Spinal cord (tissue), 10 donors: ENCODE measurements at places on chromosomes 5 and 9.

- no peak for DNase-seq
Measured at GRCh38 chr9:116800885-116801284, 113.8 kb downstream of the TRIM32 start.

- no peak for DNase-seq
Measured at GRCh38 chr5:139822553-139823425, 27.2 kb downstream of the PSD2 start.

GRCh38 chr5:136474466-136474865, 109.1 kb upstream of the TRPC7 start:
- no peak for DNase-seq

GRCh38 chr9:118961857-118962256, 407.4 kb downstream of the BRINP1 start:
- DNase-seq = no peak

DNA sequence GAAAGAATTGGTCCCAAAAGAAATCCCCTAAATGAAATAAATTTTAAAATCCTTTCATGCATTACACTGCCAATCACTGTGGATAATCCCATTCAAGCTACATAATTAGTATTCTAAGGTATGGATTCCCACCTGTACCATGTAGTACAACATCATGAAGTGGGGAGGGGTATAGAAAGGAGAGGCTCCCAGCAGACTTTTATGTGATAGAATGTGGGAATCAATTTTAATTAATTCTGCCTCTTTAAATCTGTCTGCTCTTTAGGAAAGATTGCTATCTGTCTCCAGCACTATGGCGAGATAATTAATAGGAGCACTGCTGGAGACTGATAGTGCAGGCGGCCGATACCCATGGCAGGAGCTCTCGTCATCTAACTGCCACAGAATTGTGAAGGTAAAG, 95.4 kb downstream of the CDH12 start:
- peak; percentile 47 for DNase-seq

GRCh38 chr5:3080366-3080765, 328.9 kb upstream of the IRX2 start:
- no peak for DNase-seq

DNA sequence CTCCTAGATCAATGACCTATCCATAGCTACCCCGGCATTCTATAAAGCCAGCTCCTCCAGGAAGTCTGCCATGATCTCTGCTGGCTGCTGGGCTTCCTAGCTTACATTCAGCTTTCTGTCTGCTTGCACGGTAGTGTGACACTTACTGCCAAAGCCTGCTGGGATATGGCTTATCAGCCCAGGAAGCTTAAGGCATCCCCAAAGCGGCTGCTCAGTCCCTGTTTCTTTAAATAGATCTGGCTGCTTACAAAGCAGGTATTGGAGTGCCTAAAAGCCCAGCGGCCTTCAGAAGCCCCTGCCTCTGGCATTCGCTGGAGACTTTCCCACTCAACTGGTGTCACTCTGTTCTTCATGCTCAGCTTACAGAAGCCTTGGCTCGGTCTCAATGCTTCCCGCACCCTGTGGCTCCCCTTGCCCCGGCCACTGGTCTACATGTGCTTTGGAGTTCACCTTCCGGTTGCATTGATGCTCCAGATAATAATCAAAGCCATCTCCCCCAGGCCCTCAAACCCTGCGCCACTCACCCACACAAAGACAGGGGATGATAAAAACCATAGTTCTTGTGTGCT, 31.3 kb upstream of the STRBP start:
- no peak for DNase-seq

DNA sequence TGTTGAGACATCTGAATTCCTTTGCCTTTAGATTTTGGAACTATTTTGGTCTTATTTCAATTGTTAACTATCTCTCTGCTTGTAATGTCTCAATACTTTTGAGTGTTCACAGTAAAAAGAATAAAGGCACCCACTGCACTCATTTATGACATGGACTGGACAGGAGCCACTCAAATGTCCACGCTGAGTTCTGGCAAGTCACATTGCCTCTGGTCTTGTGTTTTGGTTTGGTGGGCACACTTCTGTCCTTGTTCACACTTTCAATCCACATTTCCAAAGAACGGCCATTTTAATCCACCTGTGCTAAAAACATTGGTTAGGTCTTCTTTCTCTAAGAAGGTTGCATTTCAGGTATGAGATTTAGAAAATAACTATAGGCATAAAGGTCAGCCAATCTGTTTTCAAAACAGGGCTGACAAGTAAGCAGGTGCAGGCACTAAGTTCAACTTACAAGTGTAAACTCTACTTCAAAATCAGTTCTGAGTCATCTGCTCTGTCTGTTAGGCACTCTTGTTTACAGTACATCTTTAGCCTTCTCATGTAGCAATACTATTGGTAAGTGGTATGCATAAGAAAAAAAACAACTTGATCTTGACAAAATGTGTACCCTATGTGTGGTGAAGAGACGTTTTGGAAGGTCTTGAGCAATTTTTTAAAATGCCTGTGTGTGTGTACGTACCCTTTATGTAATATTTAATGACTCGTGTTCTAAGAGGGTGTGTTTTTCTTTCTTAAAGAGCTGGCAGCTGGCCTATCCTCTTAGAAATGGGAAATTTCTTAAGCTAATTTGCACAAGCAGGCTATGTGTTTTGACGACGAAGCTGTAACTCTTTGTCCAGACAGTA, 31.5 kb upstream of the ZFAND5 start:
- DNase-seq = no peak

DNA sequence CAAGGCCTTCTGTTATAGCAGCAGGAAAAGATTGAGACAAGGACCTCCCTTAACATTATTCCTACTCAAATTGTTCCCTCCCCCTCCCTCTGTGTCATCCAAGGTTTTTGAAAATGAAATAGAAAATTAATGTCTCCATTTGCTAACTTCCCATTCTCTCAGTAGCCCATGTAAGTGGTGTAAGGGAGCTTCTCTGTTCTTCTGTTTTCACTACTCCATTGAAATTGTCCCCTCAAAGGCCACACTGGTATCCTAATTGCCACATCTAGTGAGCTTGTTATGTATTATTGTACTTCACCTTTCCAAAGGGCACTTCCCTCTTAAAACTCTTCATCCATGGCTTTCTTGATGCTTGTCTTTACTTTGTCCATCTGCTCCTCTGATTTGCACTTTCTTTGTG, 131.2 kb upstream of the PIK3R1 start:
- DNase-seq = no peak

DNA sequence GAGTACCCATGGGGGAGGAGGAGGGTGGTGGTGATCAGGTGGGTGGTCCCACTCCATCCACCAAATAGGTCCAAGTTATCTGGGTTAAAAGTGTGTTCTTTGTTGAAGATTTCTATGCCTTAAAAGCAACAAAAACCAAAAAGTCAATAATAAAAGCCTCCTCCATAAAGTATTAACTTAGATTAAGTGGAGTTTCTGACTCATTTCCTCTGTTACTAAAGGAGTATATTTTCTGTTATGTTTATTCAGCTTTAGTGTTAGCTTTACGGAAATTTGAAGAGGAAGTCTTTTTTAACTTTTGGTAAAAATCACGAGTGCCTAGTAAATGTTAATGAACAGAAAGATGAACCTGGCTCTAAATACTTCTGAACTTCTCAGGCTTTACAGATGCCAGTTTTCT, 17.8 kb downstream of the FBXO38 start:
- DNase-seq = no peak

DNA sequence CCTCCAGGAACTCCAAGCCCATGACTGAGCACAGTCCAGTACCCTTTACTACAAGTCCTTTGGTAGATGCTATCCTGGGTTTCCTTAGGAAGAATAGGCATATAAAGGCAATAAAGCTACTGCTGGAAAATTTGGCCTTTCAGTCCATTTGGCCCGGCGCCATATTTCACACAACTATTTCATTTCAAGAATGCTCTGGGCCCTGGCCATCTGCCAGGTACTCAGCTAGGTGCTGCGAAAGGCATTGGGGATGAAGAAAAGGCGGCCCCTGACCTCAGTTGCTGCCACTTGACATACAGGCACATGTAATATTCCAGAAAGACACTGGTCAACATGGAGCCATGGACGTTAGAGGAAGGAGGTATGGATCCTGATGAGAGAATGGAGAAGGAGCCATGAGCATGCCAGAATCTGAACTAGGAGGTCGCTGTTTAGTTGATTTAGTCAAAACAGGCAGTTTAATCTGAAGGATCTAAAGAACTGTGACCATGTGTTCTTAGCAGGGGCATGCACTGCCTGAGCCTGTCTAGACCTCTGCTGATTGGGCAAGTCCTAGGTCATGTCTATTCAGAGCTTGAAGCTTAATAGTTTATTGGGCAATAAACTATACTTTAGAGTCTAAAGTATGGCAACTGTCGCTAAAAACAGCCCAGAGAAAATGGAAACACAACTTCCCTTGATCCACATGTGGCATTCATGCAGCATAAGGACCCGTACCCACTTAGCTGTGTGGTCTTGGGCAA, 149.3 kb downstream of the MELK start:
- DNase-seq = no peak

GRCh38 chr5:36877667-36878391, 1.3 kb downstream of the NIPBL start:
- peak; percentile 15 for DNase-seq

DNA sequence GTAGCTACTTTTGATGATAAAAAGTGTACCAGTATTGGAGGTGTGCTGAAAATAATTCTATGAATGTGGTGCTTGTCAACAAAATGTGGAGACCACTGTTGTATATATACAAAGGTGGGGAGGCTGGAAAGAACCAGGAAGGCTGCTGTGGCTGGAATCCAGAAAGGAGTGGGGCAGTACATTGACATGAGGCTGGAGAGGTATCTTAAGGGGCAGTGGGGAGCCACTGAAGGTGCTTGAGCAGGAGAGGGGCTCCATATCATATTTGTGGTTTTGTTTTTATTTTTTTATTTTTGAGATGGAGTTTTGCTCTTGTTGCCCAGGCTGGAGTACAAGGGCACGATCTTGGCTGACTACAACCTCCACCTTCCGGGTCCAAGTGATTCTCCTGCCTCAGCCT, 87.9 kb upstream of the NEURL1B start:
- DNase-seq = no peak

GRCh38 chr9:13508681-13509080, 229.2 kb upstream of the MPDZ start:
- no peak for DNase-seq

DNA sequence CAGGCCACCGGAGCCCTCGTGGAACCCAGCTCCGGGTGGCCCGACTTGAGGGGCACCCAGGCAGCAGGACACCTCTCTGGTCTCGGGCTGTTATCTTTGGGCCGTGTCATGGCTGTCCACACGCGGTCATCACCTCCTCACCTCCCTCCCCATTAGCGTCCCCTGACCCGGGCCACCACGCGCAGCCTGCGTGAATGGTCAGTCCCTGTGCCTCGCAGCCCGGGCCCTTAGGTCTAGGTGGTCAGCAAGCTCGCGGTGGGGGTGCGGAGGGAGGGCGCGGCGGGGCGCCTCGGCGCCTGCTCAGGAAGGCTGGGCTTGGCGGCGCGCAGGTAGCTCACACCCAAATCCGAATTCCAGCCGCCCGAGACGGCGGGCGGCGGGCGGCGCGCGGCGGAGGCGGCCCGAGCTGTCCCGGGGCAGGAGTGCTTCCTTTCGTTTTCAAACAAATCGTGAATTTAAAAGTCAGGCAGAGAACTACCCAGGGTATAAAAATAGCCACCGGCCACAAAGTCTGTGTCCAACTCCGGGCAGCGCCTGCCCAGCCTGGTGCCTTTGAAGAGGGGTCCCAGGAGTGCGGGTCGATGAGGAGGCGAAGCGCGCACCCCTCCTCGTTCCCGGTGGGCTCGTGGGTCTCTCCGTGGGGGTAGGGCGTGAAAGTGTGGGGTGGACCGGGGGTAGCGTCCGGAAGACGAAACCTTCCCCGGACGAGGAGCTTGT, 1.0 kb upstream of the RXRA start:
- DNase-seq = no peak

- no peak for DNase-seq
Measured at GRCh38 chr5:118007262-118007661, 981.1 kb downstream of the DTWD2 start.

- peak; percentile 96 for DNase-seq
Measured at GRCh38 chr5:124263680-124264491, 482.6 kb downstream of the ZNF608 start.

GRCh38 chr9:89281106-89281505, 29.9 kb upstream of the CKS2 start:
- DNase-seq = no peak

DNA sequence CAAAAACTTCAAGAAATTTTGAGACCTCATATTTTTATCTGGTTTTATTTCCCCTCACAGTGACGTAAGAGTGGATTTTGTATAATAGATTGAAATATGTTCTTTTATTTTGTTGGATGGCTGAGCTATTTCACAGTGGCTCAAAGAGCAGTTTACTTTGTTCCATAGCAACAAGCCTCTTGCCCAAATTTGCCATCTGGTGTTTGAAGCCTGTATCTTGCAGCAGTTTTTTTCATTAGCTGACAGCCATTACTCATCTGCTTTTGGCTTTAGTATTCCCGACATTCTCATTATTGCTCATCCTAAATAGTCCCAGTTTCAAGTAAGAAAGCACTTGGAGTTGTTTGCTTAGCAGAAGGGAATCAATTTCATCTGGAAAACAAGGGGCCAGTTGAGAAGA, 36.3 kb downstream of the GDA start:
- no peak for DNase-seq

GRCh38 chr9:76510041-76510440, 51.1 kb downstream of the GCNT1 start:
- no peak for DNase-seq

DNA sequence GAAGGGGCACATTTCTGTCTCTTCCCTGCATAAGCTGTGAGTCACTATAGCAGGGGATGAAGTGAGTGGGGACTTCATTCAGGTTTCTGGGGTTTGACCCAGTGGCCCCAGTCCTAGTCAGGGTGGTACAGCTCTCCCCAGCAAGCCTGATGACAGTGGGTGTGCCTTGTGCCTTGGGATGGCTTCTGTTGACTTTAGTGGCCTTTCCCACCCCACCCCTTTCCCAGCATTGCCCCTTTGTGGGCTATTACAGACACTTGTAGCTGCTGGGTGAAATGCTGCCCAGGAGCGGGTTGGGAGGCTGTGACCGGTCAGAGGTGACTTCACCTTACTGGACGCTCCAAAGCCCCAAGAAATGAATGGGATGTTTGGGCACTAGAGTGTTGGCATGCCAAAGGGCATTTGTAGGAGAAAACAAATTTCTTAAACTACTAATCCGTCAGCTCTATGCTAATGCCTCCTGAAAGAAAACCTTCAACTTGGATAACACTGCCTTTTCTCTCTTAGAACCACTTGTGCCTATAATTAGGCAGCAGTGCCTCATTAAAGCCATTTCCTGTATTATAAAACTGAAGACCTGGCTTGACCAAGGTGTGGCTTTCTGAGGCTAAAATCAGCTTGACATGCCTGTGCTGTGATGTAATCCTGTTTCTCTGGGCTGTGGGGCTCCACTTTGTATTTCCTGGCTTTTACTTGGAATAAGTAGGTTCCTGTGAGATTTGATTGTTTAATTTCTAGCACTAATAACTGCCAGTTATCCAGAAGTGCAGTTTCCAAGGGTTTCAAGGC, 119.0 kb upstream of the SLC25A48 start:
- no peak for DNase-seq

- DNase-seq = no peak
Measured at GRCh38 chr5:169803077-169803981, 166.3 kb downstream of the DOCK2 start.

DNA sequence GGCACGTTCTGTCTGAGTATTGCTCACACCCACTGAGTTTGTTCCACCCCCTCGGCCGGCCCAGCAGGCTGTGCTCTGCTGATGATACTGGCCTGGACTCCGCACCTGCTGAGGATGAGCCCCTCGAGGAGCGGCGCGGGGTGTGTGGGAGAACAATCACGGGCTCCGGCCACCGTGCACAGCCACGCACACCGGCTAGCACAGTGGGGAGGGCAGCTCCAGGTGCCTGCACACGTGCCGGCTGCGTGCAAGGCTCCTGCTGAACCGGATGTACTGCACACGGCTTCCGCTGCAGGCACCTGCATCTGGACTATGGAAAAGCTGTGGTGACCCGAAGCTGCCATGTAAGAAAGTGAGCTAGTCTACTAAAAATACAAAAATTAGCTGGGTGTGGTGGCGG, 485.2 kb upstream of the CDH9 start:
- no peak for DNase-seq
